ENCODE measurements at places on chromosomes 5 and 9. TPM values are rescaled to one million over a fixed set of nuclear protein-coding genes. Genes with fewer than 3 reads are reported as not detected.

Gene CCDC180
- total RNA-seq, result 5.1 TPM

Gene CDC20B
- total RNA-seq, result 0.13 TPM

Gene FOXE1
- 0.08 TPM for total RNA-seq

Gene CHSY3
- not detected for total RNA-seq

Gene FOXI1
- not detected for total RNA-seq

Gene CD74
- total RNA-seq, result 395 TPM

Gene LCN2
- total RNA-seq, result not detected

Gene HAVCR1
- 2.9 TPM for total RNA-seq

Gene RNF14
- 22.2 TPM for total RNA-seq

Gene GLE1
- total RNA-seq, result 46.5 TPM

Gene KCNT1
- not detected for total RNA-seq

Gene NR5A1
- total RNA-seq, result not detected

Gene GHR
- total RNA-seq, result not detected

Gene PCAT7
- total RNA-seq, result not detected

Gene PRRT1B
- not detected for total RNA-seq

Gene ANKRD33B
- total RNA-seq, result 5.5 TPM

Gene DMGDH
- total RNA-seq, result not detected

Gene CD72
- total RNA-seq, result 11.6 TPM

Gene TLX3
- total RNA-seq, result not detected

Gene KCNIP1
- not detected for total RNA-seq

Gene RASEF
- not detected for total RNA-seq

Gene ARSI
- not detected for total RNA-seq

Gene F12
- 3.5 TPM for total RNA-seq

Gene SURF6
- total RNA-seq, result 20.1 TPM

Gene ZNF883
- 0.76 TPM for total RNA-seq

Data from activated CD8-positive, alpha-beta T cell treated with anti-CD3 and anti-CD28 coated beads, Interleukin-2, amount 10 ng/mL, durations not matched to agents 7 days and 5 days (primary cell).